ENCODE measurements at places on chromosomes 12 and 14.

DNA sequence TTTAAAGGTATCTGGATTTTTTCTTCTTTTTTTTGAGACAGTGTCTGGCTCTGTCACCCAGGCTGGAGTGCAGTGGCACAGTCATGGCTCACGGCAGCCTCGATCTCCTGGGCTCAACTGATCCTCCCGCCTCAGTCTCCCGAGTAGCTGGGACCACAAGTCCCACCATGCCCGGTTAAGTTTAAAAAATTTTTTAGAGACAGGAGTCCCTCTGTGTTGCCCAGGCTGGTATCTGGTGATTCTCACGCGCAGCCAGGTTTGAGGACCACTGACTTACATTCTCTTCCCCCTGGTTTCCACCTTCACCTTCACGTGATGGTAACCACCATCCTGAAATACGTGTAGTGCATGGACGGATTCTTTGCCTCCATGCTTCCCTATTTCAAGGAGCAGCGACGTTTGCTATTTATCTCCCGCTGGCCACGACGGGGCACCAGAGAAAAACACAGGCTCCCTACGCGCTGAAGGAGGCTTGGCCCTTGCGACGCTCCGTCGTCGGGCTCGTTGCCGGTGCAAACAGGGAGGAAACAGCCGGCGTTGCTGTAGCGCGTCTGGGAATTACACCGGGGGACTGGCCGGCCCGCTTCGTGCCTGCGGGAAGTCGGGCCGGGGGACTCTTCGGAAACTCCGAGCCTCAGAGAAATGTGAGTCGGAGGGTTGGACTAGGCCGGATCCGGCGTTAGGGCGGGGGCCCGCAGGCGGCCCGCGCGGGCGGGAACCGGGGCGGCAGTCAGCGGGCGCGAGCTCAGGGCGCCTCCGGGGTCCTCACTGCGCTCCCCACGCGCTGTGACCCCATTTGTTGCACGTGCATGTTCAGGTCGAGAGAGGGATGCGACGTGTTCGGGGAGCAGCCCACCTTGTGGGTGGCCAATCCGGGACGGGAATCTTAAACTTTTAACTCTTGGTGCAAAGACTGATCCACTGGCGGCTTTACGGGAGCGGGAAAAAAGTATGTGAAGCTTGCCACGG, at the start of gene TCHP:
Gene TCHP, plus strand, starts transcription at position 492 of the 969 bp plus-strand sequence. CDS start 2,753 bp downstream, outside the sequence.
- DNase-seq: peak; percentile 89

- DNase-seq: no peak
These were observed at the start of gene HRK for GRCh38 chr12:116881325-116881876. Gene HRK (minus strand): TSS chr12:116881441. CDS start chr12:116881307, 134 bp downstream.

DNA sequence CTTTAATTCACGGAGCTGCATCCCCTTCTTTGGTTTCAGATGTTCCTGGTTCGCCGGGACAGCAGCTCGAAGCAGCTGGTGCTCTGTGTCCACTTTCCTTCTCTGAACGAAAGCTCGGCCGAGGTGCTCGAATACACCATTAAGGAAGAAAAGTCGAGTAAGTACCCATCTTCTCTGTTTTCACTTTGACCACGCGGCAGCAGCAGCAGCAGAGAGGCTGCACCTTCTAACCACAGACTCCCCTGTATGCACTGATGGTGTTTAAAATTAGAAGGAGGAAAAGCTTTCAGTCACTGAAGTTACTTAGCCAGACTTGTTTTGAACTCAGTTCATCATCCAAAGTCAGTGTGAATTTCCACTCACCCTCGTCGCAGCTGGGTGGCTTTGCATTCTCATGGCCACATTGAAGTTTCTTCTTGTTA, 63.8 kb downstream of the RIN3 start:
- DNase-seq: no peak

- no peak for DNase-seq
These were observed 9.7 kb downstream of the SCARB1 start for GRCh38 chr12:124853781-124854636.

GRCh38 chr12:98221243-98221808, 294.1 kb upstream of the TMPO start:
- DNase-seq: no peak

DNA sequence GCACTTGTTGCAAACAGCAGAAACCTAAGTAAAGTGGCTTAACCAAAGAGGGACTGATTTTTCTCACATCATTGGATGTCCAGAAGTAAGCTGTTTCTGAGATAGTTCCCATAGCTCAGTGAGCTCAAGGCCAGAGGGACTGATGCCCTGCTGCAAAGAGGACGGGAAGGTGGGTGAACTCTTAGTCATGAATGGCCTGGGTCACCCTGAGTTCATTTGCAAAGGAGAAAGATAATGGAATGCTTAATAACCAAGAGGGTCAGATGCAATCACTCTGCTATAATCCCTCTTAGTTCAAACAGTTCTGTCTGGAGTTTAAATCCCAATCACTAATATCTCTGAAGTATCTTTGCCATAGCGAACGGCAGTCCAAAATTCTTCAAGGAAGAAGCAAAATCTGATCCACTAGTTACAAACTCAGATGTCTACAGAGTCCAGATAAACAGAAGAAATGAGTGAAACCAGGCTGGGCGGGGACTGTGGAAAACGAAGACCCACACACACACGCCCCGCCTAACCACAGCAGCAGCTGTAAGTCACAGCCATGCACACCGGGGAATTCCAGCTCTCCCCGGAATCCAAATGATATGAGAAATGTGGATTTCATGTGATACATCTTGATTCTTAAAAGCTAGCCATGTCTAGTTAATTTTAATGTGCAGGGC, 289.5 kb downstream of the TMEM132D start:
- DNase-seq: no peak

- peak; percentile 15 for DNase-seq
These were observed 379.8 kb downstream of the VRK1 start for GRCh38 chr14:97177016-97177415.

DNA sequence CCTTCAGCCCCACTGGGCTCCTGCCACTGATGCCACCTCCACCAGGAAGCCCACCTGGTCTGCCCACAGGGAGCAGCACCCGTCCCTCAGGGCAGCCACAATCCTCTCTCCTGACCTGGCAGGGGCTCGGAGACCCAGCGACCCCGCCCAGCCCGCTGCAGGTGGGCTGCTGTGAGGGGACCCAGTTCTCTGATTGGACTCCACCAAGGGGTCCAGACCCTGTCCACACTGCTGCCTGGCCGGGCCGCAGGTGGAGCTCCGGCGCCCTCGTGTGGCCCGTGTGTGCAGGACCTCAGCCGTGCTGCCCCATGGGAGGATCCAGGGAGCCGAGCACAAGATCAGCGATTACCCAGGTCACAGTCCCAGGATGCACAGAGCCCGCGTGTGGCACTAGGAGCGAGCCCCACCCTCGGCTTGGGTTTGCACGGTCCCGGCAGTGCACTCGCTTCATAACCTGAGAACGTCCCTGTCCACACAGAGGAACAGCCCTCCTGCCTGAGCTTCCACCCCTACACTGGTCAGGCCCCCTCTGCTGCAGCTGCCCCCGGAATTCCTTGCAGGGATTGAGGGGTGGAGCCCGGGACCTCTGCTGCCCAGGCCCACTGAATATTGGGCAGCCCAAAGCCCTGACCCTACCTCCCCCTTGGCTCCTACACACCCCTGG, 35.4 kb upstream of the TMEM179 start:
- DNase-seq: peak; percentile 63

GRCh38 chr12:48027183-48028002, 23.1 kb upstream of the COL2A1 start:
- DNase-seq: no peak

GRCh38 chr12:45669093-45669492, 60.4 kb upstream of the ARID2 start:
- peak; percentile 32 for DNase-seq

DNA sequence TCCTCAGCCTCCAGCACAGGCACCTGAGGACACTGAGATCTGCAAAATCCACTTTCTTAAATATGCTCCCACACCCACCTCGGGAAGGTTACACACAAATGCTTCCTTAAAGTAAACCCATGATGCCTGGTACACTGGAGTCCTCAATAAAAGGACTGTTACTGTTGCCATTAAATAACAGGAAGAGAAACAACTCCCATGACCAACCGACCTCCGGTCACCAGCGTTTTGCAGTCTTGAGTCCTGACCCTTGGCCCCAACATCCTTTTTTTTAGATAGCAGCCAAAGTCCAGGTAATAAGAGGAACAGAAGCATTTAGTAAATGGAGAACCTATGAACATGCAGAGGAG, 42.4 kb downstream of the ITPK1 start:
- DNase-seq: no peak

DNA sequence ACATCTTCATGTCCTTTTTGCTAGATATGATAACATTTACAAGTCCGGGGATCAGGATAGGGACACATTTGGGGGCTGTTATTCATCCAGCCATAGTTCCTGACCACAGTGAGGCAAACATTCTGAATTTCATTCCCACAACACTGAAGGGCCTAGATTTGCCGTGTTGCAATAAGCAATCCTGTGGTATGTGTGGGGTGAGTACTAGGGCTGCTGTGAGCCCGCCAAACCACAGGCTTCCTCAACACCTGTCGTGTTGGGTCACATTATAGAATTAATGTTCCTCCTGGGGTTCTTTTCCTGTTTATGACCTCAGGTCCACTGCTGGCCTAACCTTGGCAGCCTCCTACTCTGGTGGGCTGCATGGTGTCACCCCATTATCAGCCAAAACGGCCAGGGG, 119.2 kb downstream of the TBC1D30 start:
- DNase-seq: no peak

DNA sequence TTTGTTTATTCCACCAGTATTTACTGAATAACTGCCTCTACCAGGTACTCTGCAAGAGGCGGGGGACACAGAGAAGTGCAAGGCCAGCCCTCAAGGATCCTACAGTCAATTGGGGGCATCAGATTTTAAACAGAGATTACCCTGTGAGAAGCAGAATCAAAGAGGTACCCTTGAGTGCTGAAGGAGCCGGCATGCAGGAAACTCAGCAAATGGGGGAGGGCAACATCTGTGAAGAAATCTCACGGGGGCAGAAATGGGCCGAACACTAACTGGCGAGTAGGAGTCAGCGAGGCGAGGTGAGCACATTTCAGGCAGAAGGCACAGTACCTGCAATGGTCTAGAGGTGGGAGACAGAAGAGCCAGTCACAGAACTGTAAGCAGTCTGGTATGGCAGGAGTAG, 9.0 kb downstream of the GALNT6 start:
- DNase-seq: no peak

- DNase-seq: no peak
These were observed 94.1 kb downstream of the GPHN start for GRCh38 chr14:66601932-66602578.

DNA sequence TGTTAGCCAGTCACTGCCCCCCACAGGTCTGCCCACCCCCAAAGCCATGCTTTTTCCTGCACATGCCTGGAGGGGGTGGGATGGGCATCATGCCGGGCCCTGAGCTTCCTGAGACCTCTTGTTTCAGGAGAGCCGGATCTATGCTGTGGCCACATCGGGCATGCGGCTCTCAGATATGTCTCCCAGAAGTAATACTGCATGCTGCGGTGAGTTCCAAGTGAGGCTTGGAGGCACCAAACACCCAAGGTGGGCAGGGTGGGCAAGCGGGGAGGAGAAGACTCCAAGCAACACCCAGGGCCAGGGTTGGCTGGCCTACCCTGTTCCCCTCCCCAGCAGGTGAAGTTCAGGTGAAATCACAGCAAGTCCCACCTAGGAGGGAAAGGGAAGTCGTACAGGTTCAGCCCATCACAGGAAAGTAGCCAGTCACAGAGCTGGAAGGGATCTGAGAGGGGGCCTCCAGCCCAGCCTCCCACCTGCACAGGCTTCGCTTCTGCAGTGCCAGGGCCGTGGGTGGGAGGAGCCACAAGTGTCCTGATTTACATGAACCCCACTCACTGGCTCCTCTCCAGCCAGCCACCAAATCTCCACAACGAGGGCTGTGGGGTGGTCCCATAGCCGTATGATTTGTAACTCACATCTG, 30.9 kb downstream of the PIGH start:
- DNase-seq: no peak

- no peak for DNase-seq
These were observed 29.9 kb downstream of the RCOR1 start for GRCh38 chr14:102622262-102622885.

DNA sequence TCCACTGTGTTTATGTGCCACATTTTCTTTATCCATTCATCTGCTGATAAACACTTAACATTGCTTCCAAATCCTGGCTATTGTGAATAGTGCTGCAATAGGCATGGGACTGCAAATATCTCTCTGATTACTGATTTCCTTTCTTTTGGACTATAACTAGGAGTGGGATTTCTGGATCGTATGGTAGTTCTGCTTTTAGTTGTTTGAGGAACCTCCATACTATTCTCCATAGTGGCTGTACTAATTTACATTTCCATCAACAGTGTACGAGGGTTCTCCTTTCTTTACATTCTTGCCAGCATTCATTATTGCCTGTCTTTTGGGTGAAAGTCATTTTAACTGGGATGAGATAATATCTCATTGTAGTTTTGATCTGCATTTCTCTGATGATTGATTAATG, 47.6 kb downstream of the TAOK3 start:
- DNase-seq: no peak

DNA sequence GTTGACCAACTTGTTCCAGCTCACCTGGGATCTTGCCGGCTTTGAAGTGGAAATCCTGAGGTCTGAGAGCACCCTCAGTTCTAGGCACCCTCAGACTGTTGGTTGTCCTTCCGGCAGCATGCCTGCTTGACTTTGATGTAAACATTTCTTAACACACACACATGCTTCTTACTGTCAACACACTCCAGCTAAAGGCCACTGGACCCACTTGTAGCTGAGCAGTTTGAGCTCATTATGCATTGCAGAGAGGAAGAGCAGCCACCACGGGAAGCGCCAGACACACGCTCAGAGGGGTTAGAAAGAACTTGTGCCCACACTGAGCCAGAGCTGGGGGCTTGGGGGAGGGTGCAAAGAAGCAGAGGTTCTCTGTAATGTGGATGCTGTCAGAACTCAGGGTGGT, 55.8 kb downstream of the TNFAIP2 start:
- DNase-seq: no peak

- no peak for DNase-seq
These were observed 232.0 kb downstream of the BTG1 start for GRCh38 chr12:91913651-91914050.

DNA sequence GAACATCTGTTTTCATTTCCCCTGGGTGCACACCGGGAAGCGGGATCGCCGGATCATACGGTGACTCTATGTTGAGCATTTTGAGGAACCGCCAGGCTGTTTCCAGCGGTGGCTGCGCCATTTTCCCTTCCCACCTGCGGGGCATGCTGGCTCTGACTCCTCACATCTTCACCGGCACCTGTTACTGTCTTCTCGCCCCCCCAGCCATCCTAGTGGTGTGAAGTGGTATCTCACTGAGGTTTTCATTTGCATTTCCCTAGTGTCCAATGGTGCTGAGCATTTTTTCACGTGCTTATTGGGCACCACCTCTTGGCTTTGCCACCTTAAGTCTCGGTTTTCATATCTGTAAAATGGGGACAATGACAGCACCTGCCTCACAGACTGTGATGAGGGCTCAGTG, 44.1 kb upstream of the EML1 start:
- no peak for DNase-seq

GRCh38 chr12:14167005-14167628, 185.7 kb upstream of the GRIN2B start:
- DNase-seq: peak; percentile 55

- peak; percentile 32 for DNase-seq
These were observed 8.7 kb upstream of the A2ML1 start for GRCh38 chr12:8813572-8814357.

- no peak for DNase-seq
These were observed 55.5 kb downstream of the DUSP16 start for GRCh38 chr12:12507121-12507520.

- DNase-seq: peak; percentile 30
These were observed 2.4 kb downstream of the WASHC3 start for GRCh38 chr12:102059343-102059742.

Measured in hematopoietic multipotent progenitor cell treated with erythropoietin and hydrocortisone succinate and interleukin-3 and kit ligand, for 8 days (in vitro differentiated cells).